ENCODE measurements at places on chromosomes 5 and 9.

- DNase-seq, result no peak
These were observed 42.9 kb downstream of the DAPK1 start for GRCh38 chr9:87540444-87541105.

- no peak for DNase-seq
These were observed 15.2 kb upstream of the CORO2A start for GRCh38 chr9:98207606-98208005.

GRCh38 chr5:93790401-93790800, 49.0 kb upstream of the POU5F2 start:
- DNase-seq, result no peak

DNA sequence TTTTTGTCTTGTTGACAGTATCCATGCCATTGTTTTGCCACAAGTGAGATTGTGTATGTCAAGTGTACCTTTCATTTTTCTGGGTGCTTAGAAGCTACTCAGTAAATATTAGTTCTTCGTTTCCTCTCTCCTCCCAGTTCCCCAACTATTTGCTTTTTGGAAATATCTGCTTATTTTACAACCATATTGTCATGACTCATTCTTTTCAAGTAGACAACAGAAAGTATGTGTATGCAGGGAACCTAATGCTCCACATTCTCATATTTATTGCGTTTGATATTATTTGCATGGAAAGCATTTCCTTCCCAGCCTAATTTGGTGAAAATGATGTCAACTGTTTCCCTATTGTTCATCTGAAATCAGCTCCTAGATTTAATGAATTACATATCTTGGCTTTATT, 483.7 kb upstream of the RIOK2 start:
- no peak for DNase-seq

DNA sequence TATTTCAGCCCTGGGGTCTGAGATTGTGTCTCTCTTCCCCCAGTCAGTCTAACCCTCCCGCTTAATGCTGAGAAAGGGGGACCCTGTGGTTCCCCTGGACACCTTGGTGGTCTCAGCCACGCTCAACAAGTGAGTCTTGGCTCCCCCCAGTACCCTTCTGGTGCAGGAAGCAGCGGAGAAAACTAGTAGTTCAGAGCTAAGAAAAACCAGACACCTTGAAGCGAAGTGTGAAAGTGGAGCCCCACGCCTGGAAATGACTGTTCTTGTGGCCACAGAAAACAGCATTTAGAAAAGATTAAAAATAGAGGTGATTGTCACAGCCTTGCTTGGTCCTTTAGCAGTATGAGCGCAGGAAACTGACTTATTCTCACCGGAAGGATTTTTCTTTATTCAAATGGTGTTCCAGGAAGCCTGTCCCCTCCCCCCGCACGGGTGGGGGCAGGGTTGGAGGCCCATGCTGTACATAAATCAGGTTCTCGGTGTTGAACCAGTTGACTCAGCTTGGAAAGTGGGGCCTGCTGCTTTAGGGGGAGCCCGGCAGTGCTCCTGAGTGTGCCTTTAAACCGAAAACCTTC, 8.1 kb downstream of the ARPC5L start:
- no peak for DNase-seq

- no peak for DNase-seq
These were observed 9.0 kb downstream of the FCN1 start for GRCh38 chr9:134908524-134909309.

- DNase-seq, result peak; percentile 60
These were observed at the start of gene ENTREP1 for GRCh38 chr9:69324549-69325401. Gene ENTREP1 (plus strand): TSS chr9:69325215. CDS start chr9:69325310, 95 bp downstream.

- DNase-seq, result no peak
These were observed 1701.8 kb downstream of the EFNA5 start for GRCh38 chr5:105968981-105969380.

DNA sequence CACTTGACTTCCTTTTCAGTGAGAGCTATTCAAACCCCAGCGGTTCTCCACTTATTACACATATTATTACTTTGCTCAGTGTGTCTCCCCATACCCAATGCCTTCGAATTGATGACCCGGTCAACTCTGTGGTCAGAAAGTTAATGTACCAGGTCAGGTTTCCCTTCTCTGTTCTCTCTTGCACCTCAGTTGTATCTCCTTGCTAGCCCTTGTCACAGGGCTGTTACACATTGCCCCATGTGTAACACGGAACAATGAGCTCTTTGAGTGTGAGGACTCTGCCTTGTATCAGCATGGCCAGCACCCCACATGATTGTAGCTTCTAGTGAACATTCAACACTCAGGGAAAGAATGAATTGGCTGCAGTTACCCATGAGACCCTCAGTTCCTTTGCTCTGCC, 73.6 kb downstream of the DOCK2 start:
- DNase-seq, result no peak
